ENCODE measurements at places on chromosomes 4 and X. TPM values are rescaled to one million over a fixed set of nuclear protein-coding genes. Genes with fewer than 3 reads are reported as not detected.

- no peak for DNase-seq
Observed at GRCh38 chrX:84218726-84219125, 30.7 kb upstream of the RPS6KA6 start.

DNA sequence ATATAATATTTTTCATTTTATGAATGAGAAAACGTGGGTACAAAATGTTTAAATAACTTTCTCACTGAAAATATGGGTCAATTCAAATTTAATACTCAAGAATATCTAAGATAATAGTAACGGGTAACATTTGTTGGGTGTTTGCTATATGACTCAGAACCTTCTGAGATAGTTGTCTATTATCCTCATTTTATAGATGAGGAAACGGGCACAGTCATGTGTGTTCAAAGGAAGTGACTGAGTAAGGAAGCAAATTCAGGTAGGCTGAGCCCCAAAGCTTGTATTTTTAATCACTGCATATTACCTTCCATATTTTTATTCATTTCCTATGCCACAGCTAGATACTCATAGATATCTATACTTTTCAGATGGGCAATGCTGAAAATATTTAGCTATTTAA is 12.2 kb upstream of the CAMK2D start:
- DNase-seq, result no peak

DNA sequence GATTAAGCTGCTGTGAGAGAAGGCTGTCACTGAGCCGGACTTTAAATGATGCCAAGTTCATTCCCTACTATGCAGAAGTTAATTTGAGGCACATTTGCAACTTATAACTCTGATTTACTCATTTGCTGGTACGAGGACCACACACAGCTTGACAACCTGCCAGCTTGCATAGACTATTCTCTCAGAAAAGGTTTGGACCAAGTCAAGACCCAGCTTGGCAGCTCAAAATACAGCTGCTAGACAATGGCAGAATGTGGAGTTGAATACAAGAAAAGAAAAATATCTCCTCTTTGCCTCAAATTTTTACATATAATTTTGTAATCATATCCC is 338.9 kb downstream of the DHX15 start:
- DNase-seq, result no peak

- no peak for DNase-seq
Observed at GRCh38 chr4:79535516-79535915, 127.5 kb upstream of the GK2 start.

DNA sequence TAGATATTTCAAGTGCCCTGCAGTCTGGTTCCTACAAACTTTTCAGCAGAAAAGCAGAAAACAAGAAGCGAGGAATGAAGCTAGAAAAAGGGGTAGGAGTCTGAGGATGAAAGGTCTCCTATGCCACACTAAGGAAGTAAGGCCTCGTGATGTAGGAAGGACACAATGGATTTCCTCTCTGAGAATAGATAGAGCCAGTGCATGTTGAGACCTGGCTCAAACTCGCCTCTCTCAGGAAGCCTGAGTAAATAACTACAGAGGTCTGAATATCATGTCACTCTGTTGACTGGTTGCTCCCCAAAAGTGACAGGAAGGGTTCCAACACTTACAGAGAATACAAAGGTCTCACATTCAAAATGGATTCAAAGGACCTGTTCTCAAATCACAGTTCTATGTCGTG is 93.3 kb downstream of the GRIA3 start:
- DNase-seq, result no peak

- no peak for DNase-seq
Observed at GRCh38 chrX:106391284-106391911, 220.4 kb upstream of the RADX start.

- DNase-seq, result no peak
Observed at GRCh38 chr4:75995727-75996126, 5.0 kb upstream of the SDAD1 start.

- no peak for DNase-seq
Observed at GRCh38 chr4:71962622-71963264, 69.1 kb upstream of the NPFFR2 start.

- no peak for DNase-seq
Observed at GRCh38 chr4:7132249-7132648, 60.1 kb upstream of the SORCS2 start.

DNA sequence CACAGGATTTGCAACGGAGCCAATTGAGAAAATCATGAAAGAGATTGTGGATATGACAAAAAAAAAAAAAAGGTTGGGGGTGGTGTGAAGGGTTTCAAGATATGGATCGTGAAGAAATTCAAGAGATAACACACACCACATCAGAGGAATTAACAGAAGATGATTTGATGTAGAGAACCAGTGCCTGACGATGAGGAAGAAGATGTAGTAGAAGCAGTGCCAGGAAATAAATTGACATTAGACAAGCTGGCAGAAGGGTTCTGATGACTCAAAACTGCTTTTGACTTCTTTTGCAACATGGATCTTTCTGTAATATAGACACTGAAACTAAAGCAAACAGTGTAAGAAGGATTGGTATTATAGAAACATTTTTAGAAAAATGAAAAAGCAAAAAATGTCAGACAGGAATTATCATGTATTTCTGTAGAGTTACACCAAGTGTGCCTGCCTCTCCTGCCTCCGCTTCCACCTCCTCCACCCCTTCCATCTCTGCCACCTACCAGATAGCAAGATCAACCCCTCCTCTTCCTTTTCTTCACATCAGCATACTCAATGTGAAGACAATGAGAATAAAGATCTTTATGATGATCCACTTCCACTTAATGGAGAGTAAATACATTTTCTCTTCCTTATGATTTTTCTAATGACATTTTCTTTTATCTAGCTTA is 127.5 kb upstream of the OTUD4 start:
- DNase-seq, result no peak

DNA sequence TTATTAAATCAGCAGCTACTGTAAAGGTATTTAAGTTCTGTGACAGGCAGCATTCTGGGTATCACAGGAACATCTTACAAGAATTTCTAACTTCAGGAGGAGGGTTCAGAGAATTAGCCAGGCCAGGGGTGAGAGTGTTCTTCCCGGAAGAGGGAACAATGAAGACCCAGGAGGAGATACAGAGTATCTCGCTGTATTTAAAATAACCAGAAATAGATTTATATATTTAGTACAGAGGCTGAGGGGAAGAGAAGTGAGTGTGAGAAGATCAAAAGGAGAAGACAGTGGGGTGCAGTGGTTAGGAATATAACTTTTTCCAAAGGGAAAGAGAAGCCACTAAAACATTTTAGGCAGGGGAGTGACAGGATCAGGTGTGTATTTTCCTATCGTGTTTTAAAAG is 186.8 kb downstream of the RAPGEF2 start:
- DNase-seq, result no peak

- DNase-seq, result no peak
Observed at GRCh38 chr4:60088807-60089486, 1111.2 kb upstream of the ADGRL3 start.

- no peak for DNase-seq
Observed at GRCh38 chr4:99038213-99038612, 42.7 kb downstream of the METAP1 start.

DNA sequence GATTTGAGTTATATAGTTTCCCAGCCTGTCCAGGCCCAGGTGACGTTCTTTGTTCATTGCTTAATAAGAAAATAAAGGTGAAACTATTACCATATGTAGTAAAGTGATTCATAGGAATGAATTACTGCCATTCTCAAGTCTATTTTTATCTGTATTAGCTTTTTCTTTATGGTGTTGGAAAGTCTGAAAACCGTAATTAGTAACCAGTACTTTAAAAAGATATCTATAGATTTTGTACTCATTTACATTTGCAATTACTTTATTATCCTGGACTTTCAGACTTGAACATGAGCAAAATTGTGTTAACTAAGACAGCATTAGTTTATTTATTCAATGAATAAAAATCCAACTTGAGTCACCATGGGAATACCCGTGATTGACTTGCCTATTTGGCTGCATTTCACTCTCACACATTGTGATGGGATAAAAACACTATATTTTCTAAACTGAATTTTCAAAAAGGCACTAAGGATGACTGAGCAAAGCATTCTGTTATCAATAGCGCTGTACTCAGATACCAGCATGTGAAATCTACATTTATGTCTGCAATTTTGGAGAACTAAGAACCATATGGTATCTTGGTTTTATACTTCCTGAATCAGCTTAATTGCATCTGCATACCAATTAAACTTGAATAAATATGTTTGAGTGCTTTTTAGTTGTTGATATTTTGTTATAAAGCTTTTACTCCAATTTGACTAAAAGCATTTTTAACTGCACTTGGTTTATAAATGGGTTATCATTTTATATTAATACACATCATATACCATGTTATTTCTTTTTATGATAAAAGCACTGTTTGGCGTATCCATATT is 154.6 kb downstream of the CCSER1 start:
- no peak for DNase-seq

- no peak for DNase-seq
Observed at GRCh38 chr4:124682384-124682783, 30.1 kb downstream of the ANKRD50 start.

DNA sequence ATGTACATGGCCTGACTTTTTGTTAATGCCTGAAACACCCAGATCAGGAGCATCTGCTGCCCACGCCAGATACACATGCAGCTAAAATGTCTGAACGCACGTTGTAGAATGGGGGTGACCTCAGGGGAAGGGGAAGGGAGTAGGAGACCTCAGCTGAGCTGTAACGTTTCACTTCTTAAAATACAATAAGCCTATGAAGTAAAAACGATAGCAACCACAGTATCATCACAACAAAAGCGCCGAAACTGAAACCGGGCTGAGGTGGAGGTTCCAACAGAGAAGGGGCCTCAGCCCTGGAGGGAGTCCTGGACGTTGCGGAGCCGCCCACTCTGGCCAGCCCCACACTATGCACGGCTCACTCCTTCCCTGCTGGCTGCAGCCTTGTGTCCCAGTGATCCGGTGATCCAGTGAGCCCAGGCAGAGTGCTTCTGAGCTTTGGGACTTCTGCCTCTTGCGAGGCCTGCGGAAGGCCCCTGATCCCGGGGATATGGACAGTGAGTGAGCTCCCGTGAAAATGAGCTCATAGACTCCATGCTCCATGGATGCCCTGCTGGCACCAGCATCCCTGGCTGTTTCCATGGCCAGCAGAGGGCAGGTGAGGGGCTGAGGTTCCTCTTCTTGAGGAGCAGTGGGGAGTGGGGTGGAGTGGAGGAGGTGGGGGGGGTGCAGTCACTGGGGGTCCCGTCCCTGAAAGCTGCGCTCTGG is 52.0 kb downstream of the HMX1 start:
- DNase-seq, result no peak

GRCh38 chr4:22237155-22237751 is 278.6 kb downstream of the ADGRA3 start:
- DNase-seq, result no peak

DNA sequence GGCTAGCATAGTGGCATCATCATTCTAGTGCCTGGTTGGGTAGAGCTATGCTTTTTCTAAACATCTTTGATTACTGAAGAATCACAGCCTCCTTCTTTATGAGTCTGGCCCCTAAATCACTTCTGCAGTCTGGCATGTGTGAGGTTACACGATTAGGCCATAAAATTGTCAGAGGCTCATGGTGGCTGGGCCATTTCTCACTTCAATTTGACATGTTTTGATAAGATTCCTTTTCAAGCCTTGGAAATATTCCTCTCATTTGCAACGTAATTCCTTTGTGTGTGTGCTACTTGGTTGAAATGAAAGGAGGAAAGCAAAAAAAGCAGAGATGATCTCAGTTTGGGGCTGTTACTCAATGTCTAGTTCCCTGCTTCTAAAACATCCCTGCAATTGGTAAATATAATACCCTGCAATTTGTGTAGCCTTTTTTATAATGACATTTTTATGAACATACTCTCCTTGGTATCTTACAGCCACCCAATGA is 6.2 kb downstream of the CCKAR start:
- DNase-seq, result no peak

DNA sequence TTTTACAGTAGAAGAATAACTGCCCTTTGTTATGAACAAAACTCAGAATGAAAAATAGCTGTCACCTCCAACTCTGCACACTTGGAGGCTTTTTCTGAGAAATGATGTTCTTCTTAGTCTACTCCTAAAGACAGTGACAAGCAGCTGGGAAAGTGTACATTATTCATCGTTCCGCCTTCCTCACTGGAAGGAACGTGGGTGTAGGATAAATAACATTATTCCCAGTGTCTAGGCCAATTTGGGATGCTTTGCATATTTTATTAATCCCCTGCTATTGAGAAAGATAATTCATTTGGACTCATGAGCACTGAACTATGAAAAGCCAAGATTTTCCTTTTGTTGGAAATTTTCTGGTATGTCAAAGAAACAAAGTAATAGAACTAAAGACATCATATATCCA is 87.8 kb downstream of the VCX2 start:
- DNase-seq, result no peak

DNA sequence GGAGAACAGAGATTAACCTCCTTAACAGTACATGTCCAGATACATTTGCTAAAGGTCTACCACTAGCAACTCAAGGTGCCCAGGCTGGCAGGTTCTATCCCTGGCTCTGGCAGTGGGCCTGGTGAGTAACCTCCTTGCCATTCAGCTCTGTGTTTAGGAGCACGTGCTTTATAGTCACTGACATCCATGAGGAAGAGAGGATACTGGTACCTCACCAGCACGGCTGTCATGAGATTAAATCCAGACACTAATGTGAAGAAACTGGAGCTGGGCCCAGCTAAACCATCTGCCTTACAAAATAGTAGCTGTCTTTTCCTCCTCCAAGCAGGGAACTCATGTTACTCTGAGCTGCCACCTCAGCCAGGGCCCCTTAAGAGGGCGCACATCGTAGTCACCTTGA is 45.3 kb downstream of the GPRASP3 start:
- DNase-seq, result no peak

GRCh38 chrX:150566734-150567182 is 1.7 kb upstream of the MTM1 start:
- no peak for DNase-seq

- DNase-seq, result no peak
Observed at GRCh38 chr4:152806501-152807125, 26.9 kb downstream of the ARFIP1 start.

DNA sequence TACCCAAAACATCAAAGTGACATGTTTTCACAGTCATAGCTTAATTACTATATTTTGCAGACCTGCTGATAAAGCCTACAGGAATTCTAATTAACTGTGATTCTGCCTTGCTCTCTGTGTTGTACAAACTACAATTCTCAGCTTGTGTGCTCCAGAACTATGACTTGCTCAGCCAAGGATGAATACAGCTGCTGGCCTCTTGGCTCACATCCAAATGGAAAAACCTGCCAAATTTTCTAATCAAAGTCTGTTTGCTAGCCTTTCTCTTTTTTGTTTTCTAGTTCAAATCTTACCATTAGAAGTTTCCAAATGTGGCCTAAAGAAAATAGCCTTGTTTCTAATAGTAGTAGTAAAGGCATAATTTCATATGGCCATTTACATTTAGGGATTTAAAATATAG is 1176.8 kb downstream of the FAM133A start:
- DNase-seq, result no peak

GRCh38 chrX:139187738-139188137 is 342.8 kb upstream of the F9 start:
- no peak for DNase-seq

- no peak for DNase-seq
Observed at GRCh38 chr4:188018262-188018661, 22.7 kb downstream of the ZFP42 start.

Gene MND1
- 20.2 TPM for total RNA-seq

Gene OPHN1
- not detected for total RNA-seq

Gene GABRA4
- total RNA-seq, result not detected

Gene MAMLD1
- 6.2 TPM for total RNA-seq

Gene PIN4
- total RNA-seq, result 6.4 TPM

Gene CPLX1
- 0.16 TPM for total RNA-seq

Gene FAM236A
- total RNA-seq, result not detected

Gene GPRIN3
- 16.2 TPM for total RNA-seq

Gene MAGEB17
- not detected for total RNA-seq

Gene BBS12
- total RNA-seq, result 2.1 TPM

Gene AMBN
- not detected for total RNA-seq

Data from CD8-positive, alpha-beta memory T cell (primary cell).